ENCODE measurements at places on chromosomes 4 and X.
A peak's percentile ranks its signal among the peaks of the same experiment; 100 is the strongest.

- no peak for DNase-seq
Observed at GRCh38 chr4:188534917-188535316, 395.7 kb downstream of the TRIML1 start.

DNA sequence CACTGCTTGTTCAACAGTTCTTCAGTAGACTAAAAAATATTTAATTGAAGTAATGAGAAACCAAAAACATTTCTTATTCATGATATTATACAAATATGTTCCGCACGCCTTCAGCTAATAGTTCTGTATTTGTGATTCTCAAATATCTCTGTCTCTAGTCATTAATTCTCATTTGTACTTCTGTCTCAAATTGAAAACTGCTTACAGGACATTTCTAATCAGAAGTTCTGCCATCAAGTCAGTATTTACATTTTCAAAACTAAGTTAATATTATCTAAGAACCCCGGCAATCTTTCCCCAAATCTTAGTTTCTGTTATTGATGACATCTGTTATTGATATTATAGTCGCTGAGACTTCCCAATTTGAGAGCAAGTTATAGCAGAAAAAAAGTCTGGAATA lies 78.6 kb upstream of the PGRMC2 start:
- DNase-seq = no peak

- DNase-seq = no peak
Observed at GRCh38 chrX:80812176-80812575, 2.5 kb upstream of the BRWD3 start.

DNA sequence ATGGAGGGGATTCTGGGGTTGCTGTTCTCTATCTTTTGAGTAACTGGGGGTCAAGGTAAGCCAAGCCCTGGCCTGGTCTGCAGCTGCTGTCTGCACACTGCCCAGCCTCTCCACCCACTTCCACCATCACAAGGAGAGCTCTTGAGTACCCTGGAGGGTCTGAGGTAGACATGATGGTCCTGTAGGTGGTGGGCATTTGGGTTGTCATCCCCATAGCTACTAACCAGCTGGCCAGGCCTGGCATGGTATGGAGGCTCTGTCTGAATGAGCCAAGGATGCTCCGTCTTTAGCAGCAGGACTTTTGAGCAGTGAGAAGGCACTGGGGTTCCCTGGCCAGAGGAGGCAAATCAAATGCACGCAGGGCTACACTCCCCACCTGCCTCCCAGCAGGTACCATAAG lies 82.7 kb downstream of the NHSL2 start:
- DNase-seq = no peak

GRCh38 chr4:153191795-153192363 lies 12.4 kb upstream of the TRIM2 start:
- no peak for DNase-seq

GRCh38 chr4:75679876-75680575 lies 6.8 kb upstream of the G3BP2 start:
- no peak for DNase-seq

GRCh38 chr4:53608242-53608641 lies 17.0 kb upstream of the LNX1 start:
- no peak for DNase-seq

DNA sequence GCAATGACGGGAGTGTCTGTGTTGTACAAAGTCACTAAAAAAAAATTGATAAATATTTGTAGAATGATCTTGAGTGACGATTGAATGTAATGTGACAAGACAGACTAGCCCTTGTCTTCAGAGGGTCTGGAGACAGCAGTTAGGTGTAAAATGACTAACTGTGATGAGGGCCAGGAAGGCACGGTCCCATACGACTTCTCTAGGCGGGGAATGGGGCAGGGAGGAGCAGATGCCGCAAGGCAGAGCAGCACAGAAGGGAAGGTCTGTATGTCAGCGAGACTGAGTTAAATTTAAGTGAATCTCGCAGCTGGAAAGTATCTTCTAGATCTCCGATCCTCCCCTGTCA lies 405 bp downstream of the CENPE start:
- DNase-seq = no peak

DNA sequence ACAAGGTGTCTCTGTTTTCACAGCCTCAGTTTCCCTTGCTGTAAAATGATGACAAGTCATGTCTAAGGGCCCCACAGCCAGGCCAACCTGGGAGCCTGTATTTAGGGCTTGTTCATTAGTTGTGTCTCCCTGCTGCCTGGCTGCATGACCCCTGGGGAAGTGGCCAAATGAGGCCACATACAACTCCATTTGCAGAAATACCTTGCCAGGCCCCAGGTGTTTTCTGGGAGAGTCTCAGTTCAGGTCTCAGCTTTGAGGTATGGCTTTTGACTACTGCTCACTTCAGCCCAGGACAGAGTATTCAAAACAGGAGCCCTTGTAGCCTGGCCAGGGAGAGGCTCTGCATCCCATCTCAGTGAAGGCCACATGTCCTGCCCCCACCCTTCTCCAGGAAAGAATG lies 202.5 kb upstream of the MAMLD1 start:
- no peak for DNase-seq

GRCh38 chrX:8815460-8816065 lies 14.4 kb upstream of the FAM9A start:
- peak; percentile 90 for DNase-seq

DNA sequence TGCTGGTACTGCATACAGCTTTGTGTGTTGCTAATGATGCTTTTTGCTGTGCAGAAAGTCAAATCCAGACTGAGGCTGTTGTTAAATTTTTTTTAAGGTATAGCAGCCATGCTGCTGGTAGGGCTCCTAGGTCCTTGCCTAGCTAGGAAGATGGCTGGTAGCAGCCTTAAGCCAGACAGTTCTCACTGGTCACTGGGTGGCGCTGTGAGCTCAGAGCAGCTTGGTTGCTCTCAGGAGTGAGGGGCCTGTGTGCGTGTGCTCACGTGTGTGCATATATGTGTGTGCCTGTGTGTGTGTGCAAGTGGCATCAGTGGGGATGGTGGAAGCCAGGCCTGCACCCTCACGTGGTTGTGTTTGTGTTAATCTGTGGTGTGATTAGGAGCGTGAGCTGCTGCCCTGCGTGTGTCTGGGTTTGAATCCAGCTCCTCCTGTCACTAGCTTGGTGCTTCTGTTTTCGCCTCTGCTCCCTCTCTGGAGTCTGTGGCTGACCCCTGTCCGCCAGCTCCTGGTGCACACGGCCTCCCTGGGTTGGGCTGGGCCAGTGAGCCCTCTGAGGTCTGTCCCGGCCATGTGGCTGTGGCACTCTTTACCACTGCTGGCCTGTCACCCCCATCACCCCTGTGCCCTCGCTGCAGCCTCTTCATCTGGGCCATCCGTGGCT lies 46.1 kb downstream of the SORCS2 start:
- DNase-seq = peak; percentile 7

GRCh38 chr4:4217113-4217512 lies 9.6 kb downstream of the OTOP1 start:
- no peak for DNase-seq

- DNase-seq = no peak
Observed at GRCh38 chr4:74540193-74540592, 95.3 kb downstream of the AREG start.

DNA sequence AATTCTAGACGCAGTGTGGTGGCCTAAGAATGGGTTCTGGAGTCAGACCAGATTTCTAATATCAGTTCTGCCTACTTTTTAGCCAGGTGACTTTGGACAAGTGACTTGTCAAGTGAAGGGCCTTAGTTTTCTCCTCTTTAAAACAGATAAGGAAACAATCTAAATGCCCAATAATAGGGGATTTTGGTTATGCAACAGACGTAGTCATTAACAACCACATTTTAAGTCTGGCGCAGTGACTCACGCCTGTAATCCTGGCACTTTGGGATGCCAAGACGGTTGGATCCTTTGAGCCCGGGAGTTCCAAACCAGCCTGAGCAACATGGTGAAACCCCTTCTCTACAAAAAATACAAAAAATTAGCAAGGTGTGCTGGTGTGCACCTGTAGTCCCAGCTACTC lies 2.1 kb upstream of the ZMYM3 start:
- no peak for DNase-seq

DNA sequence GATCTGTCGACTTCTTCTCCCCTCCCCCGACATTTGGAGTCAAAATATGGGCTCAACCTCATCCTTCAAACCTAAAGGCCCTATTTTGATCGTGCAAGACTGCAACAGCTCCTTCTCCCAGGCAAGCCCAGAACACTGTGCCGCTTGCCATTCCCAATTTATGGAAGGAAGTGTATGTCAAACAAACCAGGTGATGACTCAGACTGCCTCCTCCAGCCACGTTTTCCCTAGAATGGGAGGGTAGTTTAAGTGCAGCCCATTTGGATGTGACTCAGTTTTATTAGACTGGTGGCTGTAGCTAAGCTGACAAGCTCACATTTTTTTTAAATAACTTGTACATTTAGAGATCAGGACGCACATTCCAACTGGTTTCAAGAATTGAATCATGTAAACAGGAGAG lies 570.4 kb upstream of the DIPK2B start:
- DNase-seq = peak; percentile 4

DNA sequence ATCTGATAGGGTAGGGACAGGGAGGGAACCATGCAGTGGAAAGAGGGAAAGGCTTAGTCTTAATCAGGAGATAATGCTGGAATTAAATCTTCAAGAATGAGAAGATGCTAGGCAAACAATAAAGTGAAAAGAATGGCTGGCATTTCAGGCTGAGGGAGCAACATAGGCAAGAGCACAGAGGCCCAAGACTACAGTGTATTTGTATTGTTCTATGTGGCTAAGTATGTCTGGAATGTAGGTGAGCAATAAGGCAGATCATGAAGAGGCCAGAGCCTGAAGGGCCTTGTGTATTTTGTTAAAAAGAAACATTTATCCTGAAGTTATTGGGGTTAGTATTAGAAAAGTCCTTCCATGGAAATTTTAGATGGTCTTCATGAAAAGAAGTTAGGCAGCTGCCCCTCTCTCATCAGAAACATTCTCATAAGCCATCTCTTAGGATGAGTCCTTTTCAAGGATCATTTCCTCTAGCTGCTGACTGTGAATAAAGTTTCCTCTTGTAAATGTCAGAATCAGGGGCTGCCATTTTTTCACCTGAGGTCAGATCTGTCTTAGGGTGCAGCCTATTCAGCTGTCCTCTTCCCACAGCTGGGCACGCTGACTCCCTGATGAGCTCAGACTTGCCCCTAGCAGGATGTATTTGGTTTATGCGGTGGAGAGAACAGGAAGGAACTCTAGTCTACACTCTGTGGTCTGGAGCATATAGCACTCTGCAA lies 46.3 kb downstream of the ATP10D start:
- no peak for DNase-seq

DNA sequence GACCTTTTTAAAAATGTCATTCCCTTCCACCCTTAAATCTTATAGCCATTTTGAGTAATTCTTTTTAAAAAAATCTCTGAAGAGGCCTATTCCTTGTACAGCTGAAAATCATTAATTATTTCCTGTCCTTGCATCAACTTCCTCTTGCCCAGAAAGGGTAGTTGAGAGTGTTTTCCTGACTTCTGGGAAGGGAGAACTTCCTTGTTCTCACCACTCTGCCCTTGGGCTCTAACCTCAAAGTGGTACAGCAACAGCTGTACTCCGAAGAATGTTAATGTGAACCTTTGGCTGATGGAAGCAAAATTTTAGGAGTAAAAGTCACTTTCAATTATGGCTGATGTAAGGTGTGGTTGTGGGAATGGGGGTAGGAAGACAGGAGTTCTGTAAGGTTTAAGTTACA lies 15.1 kb upstream of the FABP2 start:
- no peak for DNase-seq

- DNase-seq = peak; percentile 66
Observed at GRCh38 chrX:110665223-110666002, 130.2 kb downstream of the CHRDL1 start.

GRCh38 chr4:141170671-141171070 lies 37.4 kb upstream of the RNF150 start:
- DNase-seq = no peak

DNA sequence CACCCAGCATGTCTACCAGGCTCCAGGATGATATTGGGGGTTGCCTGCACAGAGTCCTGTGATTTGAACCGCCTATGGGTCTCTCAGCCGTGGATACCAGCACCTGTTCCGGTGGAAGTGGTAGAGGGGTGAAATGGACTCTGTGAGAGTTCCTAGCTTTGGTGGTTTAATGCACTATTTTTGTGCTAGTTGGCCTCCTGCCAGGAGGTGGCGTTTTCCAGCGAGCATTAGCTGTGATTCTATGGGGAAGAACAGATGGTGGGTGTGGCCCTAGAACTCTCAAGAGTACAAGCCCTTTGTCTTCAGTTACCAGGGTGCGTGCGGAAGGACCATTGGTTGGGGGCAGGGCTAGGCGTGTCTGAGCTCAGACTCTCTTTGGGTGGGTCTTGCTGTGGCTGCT lies 316.9 kb upstream of the AMOT start:
- no peak for DNase-seq

DNA sequence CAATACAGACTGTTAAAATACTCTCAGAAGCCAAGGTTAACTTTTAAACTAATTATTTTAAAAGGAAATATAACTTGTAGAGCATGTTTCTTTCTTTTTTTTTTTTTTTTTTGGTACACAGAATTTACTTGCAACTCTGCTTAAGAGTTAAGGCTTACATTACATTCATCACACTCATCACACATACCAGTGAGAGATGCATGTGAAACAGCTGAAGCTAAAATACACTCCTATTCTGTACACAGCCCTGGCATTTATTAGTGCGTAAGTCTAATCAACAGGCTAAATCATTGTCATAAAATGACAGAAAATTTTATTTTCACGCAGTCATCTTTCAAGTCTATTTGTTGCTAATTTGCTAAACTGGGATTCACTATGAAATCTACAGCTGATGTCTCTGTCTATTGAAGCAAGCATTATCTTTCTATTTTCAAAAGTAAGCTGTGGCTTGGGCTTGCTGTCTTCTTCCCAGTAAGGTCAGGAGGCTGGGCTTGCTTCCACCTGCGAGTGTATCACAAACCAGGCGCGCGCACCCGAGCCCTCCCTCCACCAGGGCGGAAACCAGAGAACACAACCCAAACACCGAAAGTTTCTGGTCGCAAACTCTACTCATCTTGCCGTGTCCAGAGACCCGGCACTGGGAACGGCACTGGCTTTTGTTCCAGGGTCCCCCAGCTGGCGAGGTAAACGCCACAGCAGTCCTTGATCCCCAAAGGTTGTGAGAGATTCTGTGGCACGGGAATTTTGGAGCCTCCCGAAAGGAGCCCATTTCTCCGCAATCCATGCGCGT lies 3.9 kb downstream of the MAML3 start:
- peak; percentile 86 for DNase-seq

- no peak for DNase-seq
Observed at GRCh38 chrX:40140706-40141499, 43.1 kb upstream of the BCOR start.

- no peak for DNase-seq
Observed at GRCh38 chrX:25941087-25941486, 197.1 kb upstream of the MAGEB18 start.

DNA sequence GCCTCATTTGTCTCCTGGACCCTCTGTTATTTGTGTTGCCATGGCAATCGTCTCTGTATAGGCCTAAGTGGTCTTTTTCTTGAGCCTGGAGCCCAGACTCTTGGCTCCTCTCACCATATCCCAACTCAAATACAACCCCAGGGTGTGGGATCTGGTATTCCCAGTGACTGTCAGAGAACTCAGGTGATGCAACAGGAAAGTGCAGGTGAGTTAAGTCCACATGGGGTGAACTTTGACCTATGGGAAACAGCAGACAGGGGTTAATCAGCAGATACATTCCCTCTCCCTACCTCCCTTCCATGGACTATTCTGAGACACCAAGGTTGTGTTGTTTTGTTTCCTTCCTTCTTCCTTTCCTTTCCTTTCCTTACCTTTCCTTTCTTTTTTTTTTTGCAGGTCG lies 130.9 kb upstream of the RPS6KA3 start:
- DNase-seq = no peak

GRCh38 chr4:122603156-122603574 lies 17.7 kb downstream of the IL21 start:
- no peak for DNase-seq

All from NCI-H1417 (cell line).